Kasumi-1 (cell line): ENCODE measurements at places on chromosomes 12 and 14.
A peak's percentile ranks its signal among the peaks of the same experiment; 100 is the strongest.

- no peak for DNase-seq
These were observed 43.5 kb downstream of the ETNK1 start for GRCh38 chr12:22668441-22668840.

GRCh38 chr14:60116181-60116580 is 24.5 kb downstream of the PCNX4 start:
- DNase-seq, result no peak

DNA sequence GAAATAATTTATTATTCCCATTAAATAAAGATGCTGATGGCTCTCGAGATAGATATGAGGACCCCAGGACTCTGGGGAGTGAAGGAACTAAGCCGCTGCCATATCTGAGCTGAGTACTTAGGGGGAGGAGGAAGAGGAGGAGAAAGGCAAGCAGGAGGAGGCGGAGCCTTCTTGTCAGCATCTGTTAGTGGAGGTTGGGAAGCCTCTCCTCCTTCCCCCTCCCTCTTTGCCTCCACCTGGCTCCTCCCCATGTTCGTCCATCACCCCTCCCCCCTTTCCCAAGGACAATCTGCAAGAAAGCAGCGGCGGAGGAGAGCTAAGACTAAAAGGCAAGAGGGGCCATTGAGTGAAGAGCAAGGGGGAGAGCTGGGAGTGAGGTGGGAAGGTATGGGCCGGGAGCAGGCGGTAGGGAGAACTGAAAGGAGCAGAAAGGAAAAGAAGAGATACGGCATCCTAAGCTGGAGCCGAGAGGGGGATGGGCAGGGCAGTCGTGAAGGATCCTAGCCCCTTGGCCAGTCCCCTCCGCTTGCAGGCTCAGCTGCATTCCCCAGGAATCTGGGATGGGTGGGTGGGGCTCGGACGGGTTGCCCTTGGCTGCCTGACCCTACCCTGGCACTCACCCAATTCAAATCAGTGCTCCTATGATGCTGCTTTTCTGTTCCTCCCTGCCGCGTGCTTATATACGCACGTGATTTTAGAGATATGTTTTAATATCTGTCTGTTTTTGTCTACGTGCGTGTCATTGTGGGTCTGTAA is at the start of gene PFKM:
PFKM (plus strand) TSS at position 287 of the 756 bp plus-strand sequence. CDS start 3,411 bp downstream, outside the sequence.
- DNase-seq, result no peak

DNA sequence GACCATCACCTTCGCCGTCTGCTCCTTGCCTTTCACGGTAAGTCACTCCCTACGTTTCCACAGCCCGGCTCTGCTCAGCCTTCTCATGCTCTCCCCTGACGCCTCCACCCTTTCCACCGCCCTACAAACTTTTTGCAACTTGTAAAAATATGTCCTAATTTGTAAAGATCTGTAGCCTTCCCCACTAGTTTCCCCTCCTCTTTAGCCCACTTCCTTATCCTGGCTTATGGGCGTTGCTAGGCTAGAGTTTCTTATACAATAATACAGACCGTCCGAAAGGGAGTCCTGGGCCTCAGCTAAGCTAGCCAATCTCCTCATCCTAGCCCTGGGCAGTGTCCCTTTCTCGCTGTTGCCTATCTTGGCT is 1.2 kb downstream of the PTGER2 start:
- DNase-seq, result peak; percentile 87
